ENCODE measurements at places on chromosomes 7 and 10. TPM values are rescaled to one million over a fixed set of nuclear protein-coding genes. Genes with fewer than 3 reads are reported as not detected.

DNA sequence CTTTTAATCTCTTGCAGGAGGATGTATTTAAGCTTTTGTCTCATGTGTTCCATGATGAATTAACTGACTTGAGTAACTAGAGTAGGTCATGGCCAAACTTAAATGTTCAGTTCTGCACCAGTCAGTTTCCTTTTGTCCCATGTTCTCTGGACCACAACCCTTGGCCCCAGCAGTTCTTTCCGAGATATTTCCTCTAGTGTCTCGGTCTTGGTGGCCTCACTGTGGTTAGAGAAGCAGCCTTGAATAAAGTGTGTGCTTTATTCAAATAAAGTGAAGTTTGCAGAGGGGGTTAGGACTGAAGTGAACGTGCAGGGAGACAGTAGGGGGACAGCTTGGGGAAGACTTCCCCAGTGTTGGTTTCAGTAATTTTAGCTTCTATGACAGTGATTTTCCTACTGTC, 9.3 kb downstream of the ZNF212 start:
- DNase-seq: no peak

- no peak for DNase-seq
These were observed 66.9 kb downstream of the NXPH1 start for GRCh38 chr7:8500286-8500685.

DNA sequence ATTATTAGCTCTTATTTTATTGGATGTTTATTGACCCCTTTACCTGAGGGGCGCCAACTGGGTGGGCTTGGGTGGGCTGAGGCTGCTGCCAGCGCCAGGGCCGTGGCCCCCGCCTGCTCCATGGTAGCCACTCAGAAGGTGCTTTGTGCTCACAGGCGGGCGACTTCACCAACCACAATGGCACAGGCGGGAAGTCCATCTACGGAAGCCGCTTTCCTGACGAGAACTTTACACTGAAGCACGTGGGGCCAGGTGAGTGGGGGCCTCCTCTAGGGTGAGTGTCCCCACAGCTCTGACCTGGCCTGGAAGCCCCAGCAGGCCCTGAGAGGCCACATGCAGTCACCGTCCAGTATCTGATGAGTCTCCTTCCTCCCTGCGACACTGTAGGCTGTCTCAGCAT, 4.1 kb downstream of the PPIF start:
- no peak for DNase-seq

DNA sequence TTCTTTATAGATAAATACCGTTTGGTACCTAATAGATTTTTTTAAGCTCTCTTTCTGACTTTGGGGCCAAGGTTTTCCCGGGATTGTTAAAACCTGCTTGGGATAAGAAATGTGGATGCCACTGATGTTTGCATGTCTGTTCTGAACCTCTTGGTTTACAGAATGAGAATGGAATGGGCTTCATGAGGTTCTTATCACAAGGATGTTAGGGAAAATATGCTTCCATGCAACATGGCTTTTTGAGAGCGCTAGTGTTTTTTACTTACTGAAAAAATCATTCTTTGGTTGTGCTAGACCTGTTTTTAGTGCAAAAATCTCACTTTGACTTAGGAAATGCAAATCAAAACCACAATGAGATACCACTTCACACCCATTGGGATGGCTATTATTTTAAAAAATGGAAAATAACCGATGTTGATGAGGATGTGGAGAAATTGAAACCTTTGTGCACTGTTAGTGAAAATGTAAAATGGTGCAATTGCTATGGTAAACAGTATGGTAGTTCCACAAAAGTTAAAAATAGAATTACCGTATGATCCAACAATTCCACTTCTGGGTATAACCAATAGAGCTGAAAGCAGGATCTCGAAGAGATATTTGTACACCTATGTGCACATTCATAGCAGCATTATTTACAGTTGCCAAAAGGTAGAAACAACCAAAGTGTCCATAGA, 38.9 kb downstream of the TSPAN14 start:
- DNase-seq: no peak

DNA sequence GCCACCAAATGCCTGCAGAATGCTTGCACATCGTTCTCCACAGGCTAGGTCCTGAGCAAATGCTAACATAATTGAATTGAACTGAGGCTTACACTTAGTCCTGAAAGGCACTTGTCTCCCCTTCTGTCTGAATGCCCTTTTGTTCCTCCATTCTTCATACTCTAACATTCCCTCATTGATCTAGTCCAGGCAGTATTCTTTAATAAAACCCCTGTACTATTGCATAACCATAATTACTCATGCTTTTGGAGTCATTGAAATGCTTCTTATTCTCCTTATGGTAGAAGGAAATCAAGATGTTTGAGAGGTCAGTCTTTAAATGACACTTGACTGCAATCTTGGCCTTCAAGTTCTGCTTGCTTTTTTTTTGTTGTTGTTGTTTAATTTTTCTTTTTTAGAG, 7.1 kb downstream of the PI4K2A start:
- no peak for DNase-seq

DNA sequence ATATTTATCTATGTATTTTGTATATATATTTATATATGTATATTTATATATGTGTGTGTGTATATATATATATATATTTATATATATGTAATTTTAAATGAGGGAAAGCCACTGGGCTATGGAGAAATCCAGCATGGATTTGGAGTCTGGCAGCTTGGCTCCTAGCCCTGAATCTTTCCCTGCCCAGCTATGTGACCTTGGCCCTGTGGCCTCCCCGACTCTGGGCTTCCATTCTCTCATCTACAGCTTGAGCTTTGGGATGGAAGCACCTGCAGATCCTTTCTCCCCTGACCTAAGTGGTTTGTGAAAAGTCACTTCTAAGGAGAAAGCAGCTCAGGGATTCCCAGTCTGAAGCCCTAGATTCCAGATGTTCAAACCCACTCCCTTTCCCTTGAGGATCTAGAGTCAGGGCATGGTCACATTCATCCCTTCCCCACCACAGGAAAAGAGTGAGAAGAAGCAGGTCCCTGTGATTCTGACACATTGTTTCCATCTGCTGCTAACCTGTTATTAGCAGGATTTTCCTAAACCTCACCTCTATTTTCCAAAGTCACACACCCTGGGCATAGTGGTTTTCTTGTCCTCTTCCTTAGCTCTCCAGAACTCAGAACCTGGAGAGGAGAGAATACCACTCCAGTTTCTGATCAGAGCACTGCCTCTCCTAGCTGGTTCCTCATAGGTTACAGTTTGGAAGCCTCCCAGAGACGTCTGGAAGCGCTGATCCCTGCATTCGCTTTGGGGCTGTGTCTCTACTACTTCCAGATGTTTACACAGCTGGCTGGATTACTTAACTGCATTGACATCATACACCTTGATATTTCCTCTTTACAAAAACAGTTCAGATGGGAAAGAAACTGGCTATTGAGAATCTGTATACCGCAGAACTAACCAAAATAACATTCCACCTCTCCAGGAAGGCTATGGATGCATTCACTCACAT, 327.5 kb upstream of the ZMIZ1 start:
- no peak for DNase-seq

DNA sequence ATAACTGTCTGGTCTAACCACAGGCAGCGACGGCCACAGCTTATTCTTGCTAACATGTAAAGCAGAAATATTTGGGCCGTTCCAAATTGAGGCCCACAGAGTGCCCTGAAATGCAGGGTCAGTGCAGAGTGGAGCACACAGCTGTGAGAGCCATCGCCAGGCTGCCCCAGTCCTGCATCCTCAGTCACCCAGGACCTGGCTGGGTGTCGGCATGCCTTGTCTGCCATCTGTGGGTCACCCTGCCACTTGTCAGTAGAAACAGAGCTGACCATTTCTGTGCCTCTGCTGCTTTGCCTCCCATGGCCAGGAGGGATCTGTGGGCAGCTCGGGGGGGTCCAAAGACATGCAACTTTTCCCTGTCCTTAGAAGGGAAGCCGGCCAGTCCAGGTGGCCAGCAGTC, 57.3 kb upstream of the BTBD16 start:
- DNase-seq: no peak

Gene HOXA4
- 20.1 TPM for polyA plus RNA-seq

Gene AKR1D1
- 0.17 TPM for polyA plus RNA-seq
